ENCODE measurements at places on chromosomes 5 and 9.
A peak's percentile ranks its signal among the peaks of the same experiment; 100 is the strongest.

DNA sequence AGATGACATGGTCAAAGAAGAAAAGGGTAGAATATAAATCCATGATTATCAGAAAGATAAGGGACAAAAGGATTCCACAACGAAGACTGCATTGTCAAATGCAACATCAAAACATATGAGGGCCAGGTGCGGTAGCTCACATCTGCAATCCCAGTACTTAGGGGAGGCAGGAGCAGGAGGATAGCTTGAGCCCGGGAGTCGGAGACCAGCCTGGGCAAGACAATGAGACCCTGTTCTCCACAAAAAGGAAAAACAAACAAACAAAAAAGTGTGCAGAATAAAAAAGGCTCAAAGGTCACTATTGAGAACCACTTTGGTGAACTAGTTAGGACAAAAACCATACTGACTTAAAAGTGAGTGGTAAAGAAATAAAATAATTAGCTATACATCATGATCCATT, 60.2 kb upstream of the NR5A1 start:
- DNase-seq, result no peak

GRCh38 chr9:97980479-97980803, 2.7 kb upstream of the ANP32B start:
- DNase-seq, result no peak

- no peak for DNase-seq
Observed at GRCh38 chr5:9042241-9042640, 503.6 kb downstream of the SEMA5A start.

GRCh38 chr5:139651853-139652787, 4.0 kb downstream of the CXXC5 start:
- DNase-seq, result no peak

- DNase-seq, result no peak
Observed at GRCh38 chr5:83510260-83510659, 38.7 kb downstream of the VCAN start.

DNA sequence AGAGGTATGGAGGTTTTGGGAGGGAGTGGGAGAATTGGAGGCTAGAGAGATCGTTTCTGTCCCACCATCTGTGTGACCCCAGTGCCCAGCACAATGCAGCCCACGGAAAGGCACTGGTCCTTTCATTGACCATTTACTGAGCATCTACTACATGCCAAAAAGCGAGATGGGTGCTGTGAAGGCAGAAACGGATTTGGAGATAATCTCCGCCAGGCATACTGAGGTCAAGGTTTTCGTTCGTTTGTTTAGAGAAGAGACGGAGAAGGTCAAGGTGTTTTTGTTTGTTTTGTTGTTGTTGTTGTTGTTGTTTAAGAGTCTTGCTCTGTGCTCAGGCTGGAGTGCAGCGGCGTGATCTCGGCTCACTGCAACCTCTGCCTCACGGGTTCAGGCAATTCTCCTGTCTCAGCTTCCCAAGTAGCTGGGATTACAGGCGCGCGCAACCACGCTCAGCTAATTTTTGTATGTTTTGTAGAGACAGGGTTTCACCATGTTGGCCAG, 593 bp upstream of the ZBTB43 start:
- no peak for DNase-seq

DNA sequence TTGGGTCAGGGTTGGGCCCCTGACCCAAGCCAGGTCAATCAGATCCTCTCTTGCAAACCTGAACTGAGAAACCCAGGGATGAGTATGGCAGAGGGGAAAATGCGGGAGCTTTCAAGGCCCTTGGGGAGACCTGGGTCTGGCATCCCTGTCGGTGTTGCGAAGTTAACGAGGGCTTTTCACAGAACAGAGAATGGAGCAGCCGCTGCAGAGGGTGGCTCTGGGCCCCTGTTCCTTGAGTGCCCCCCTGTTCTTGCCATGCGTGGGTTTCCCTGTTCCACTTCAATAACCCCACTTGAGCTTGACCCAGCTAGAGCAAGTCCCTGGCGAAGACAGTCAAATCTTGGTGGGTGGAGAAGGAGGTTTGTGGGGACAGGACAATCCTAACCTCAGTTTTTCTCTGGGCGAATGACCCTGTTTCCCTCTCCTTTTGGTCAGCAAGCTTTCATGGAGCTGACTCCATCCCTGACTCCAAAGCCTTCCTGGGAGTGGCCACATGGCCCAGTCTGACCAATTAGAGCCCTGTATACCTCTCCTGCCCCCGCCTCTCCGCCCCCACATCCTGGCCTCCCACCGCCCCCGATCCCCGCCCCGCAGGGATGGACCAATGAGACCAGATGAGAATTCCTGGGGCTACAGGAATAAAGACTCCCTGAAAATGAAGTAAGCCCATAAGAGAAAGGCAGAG, 2.9 kb upstream of the VDAC1 start:
- no peak for DNase-seq

- no peak for DNase-seq
Observed at GRCh38 chr5:145509336-145510136, 325.6 kb downstream of the PRELID2 start.

DNA sequence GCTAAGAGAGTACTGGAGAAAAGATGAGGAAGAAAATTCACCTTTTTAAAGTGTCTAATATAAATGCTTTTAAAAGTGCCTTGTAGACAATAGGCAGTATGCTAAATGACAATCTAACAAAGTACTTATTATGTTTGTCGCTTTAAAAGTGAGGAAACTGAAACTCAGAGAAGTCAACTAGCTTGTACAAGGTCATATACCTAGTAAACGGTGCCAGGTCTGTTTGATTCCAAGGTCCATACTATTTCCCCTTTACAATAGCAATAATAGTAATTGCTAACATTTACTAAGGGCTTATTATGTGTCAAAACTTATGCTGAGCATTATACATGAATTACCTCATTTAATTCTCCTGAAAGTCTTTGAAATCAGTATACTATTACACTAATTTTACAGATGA, 328.6 kb upstream of the SLC24A2 start:
- no peak for DNase-seq

DNA sequence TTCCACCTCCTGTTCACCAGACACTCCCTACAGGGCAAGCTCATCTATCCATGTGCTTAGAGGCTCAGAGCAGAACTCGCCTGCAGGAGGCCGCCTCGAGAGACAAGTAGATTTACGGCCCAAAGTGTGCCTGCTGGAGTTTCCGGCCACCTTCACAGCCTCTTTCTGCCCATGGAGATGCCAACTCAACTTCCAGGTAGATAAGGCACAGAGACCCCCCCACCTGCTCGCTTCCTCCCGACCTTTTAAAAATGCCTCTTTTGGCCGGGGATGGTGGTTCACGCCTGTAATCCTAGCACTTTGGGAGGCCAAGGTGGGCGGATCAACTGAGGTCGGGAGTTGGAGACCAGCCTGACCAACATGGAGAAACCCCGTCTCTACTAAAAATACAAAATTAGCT, 46.6 kb downstream of the EXD3 start:
- no peak for DNase-seq

DNA sequence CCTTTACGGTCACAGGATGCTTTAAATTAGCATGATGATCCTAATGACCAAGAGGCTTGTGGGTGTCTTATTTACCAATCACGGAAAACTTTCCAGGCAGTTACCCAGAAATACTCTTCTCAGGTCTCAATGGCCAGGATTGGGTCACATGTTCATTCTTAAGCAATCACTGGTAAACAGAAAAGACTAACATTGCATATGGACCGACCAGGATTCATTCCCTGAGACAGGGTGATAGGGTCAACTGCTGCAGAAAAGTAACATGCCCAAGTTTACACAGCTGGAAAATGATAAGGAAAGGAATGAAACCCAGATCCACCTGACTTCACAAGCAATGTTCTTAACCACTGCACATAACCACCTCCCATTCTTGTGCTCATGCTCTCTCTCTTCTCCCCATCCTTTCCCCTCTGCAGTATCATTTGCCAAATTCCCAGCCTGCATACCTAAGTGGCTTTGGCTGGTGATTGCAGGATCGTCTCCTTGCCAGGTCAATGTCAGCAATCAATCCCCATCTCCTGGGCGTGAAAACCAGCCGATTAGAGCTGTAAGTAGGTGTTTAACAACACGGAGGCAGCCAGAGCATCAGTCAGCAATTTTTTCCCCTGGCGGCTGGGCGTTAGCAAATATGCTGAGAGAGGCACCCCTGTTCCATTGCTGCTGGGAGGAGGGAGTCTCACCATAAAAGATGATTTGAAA, 219.4 kb downstream of the NMUR2 start:
- DNase-seq, result no peak

- peak; percentile 88 for DNase-seq
Observed at GRCh38 chr9:12935714-12936113, 160.9 kb downstream of the LURAP1L start.

DNA sequence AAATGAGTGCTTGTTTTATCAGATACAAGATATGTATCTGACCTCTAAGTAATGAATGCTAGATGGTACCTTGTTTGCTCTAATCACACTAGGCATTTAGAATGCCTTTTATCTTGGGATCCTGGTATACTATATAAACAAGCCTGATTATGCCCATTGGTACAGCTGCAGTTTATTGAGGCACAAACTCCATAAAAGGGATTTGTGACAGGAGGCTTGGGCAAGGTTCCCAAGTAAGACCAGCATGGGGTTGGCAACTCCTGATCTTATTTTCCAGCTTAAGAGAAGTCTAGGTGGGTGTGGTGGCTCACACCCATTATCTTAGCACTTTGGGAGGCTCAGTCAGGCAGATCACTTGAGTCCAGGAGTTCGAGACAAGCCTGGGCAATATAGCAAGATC, 93.9 kb upstream of the DMRT1 start:
- DNase-seq, result no peak

- DNase-seq, result no peak
Observed at GRCh38 chr9:85414390-85414789, 327.4 kb downstream of the AGTPBP1 start.

GRCh38 chr9:116491219-116491618, 195.9 kb upstream of the TRIM32 start:
- DNase-seq, result no peak

GRCh38 chr5:157388111-157388710, 71.8 kb upstream of the NIPAL4 start:
- DNase-seq, result no peak

DNA sequence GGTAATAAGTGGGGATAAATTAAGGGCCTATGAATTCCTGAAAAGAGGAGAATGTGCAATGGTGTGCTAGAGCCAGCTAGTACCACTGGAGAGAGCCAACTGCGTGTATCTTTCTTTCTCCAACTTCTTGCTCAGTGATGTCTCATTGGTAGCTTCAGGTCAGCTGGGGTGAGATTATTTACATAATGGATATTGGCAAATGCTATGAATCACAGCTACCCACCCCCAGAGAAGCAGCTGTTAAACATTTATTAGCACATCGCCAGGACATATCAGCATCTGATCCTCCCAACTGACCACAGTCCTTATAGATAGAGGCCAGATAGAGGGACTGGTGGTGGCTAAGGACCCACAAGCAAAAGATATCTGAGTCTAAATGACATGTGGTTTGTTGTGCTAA, 421.3 kb downstream of the ACTL7B start:
- DNase-seq, result no peak

GRCh38 chr9:2229109-2229721, 214.1 kb downstream of the SMARCA2 start:
- DNase-seq, result no peak

Measured in glomerular endothelial cell (primary cell).